ENCODE measurements at places on chromosomes 12 and 14.
A peak's percentile ranks its signal among the peaks of the same experiment; 100 is the strongest.

GRCh38 chr12:59010941-59011340 lies 90.6 kb upstream of the LRIG3 start:
- no peak for DNase-seq

GRCh38 chr12:41511247-41511646 lies 323.1 kb downstream of the PDZRN4 start:
- DNase-seq, result no peak

- peak; percentile 96 for DNase-seq
Observed at GRCh38 chr12:51424662-51425539, at the start of gene SLC4A8. Gene SLC4A8 (plus strand): TSS chr12:51424831. CDS start chr12:51424988, 157 bp downstream.

DNA sequence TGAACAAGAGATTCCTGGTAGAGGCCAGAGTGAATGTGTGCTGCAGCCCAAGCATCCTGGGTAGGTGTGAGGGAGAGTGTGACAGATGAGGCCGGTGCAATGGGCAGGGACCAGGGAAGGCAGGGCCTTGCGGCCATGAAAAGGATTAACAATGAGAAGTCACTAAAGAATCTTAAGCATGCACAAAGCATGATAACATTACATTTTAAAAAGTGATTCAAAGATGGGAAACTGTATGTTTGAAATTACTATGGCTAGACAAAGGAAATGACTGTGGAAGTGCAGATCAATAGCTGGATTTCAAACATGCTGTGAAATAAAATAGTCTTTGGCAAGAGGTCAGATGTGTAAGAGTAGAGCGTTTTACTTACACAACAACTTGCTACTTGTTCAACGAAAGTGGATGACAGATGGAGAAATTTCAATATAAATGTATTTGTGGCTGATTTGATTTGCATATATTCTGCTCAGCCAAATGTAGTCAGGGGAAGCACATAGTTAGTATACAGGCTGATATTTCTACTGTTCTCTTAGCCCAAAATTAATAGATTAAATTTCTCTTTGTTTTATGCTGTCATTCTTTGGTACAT lies 175.5 kb downstream of the CCDC59 start:
- no peak for DNase-seq

GRCh38 chr12:113226696-113227568 lies 5.7 kb downstream of the TPCN1 start:
- DNase-seq, result peak; percentile 55

DNA sequence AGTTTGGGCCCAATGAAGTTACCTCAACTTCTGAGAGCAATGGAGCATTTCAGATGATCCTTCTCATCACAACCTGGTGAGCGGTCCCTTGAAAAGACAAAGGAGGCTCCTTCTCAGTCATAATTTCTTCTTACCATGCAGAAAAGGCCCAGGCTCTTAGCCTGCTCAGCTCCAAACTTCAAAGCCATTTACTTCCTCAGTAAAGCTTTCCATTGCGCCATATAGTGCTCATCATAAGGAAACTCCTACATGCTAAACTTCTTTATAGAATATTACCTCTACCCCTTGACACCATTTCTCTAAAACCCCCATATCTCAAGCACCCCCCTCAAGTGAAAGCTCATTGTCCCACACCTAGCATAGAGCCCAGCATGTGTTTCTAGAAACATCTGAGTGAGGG lies 127.1 kb downstream of the GTF2A1 start:
- no peak for DNase-seq

DNA sequence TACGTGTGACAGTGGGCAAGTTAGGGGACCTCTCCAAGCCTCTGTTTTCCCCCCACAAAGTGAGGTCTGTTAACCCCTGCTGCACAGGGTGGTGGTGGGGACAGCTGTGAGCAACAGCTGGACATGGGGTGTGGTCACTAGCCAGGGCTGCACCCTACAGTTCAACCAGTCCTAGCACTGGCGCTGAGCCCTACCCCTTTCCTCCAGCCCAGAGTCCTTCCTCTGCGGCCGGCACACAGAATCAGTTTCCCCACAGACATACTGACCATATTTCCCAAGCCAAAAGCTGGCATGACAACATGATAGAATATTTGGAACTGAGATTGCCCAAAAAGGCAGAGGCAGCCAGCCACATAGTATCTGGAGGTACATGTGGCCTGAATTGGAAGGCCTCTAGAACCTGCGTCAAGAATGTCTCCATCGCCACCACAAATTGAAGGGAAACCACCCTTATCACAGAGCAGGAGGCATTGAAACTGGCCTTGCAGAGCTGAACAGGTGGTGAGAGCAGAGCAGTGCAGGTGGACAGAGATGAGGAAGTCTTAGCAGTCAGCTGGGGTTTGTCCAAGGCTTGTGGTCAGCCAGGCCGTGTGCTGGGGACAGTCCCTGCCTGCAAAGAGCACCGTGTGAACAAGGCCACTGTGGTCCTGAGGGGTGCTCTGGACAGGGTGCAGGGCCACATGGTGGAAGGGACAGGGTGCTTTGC lies 21.2 kb downstream of the DEGS2 start:
- no peak for DNase-seq

DNA sequence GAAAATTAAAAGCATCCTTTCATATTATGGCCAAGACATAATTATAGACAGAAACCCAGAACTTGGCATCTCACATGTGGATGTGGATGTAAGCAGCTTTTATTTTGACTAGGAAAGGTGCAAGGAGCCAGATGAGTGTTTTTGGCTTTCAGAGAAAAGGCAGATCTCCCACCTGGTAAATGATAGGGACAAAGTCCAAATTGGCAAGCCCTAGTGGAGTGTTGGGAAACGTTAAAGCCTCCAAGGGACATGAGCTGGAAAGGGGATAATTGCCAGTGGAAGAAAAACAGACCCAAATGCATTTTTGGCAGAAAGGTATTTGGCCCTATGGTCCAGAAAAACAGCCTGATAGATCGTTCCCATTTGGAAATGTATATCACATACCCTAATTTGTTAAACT lies 60.1 kb downstream of the KLHL28 start:
- DNase-seq, result no peak

GRCh38 chr12:6724409-6724797 lies 557 bp downstream of the COPS7A start:
- no peak for DNase-seq

DNA sequence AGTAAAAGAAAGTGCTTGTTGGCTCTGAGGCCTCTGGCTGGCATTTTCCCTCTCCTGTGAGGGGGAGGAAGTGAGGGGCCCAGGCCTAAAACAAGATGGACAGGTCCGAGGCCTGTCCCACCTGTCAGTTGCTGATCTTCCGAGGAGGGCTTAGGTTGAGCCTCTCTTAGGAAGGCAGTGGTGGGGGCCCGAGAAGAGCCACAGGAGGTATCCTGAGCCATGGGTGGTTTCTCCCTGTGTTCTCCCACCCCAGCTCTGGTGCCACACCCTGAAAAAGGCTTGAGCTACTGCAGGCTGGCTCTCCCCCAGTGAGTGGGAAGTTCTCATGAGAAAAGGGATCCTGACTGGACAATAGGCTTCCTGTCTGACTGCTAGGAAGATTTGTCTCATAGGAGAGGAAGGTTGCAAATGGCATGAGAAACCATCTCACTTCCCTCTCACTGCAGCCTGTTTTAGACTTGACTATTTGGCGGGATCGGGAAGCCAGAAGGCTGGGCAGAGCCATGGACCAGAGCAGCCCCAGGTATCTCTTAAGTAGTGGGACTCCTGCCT lies 72.1 kb upstream of the SRSF5 start:
- DNase-seq, result no peak

DNA sequence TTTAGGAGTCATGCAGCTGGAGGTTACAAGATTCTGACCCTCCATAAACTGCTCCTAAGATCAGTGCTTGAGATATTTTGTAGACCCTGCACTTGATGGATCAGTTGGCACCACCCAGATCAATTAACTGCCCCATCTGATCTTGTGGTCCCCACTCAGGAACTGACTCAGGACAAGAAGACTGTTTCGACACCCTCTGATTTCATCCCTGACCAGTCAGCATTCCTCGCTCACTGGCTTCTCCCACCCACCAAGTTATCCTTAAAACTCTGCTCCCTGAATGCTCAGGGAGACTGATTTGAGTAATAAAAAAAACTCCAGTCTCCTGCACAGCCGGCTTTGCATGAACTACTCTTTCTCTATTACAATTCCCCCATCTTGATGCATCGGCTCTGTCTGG lies 360.2 kb downstream of the GALC start:
- DNase-seq, result no peak

DNA sequence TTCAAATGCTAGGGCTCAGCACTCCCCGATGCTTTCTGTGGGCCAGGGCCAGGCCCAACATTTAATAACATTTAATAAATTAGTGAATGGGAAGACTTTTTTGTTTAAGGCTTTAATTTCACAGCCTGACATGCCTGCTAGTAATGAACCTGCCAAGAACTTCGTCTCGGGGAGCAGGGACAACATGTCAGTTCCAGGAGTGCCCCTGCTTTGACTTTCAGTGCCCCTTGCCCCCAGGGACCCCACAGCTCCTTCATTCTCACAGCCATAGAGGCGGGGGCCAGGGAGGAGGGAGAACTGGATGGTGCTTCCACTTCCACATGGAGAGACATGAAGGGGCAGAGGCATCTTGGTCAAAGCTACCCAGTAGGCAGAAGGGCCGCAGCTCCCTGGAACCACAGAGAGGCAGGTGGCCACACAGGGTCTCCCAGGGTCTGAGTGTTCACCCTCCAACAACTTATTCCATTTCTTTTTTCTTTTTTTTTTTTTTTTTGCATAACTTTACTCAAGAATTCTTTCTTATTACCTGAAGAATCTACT lies 66.0 kb upstream of the DDX11 start:
- DNase-seq, result no peak

Measured in posterior cingulate gyrus (tissue), 11 donors.